ENCODE measurements at places on chromosomes 11 and 22. TPM values are rescaled to one million over a fixed set of nuclear protein-coding genes. Genes with fewer than 3 reads are reported as not detected.
A peak's percentile ranks its signal among the peaks of the same experiment; 100 is the strongest.

The SCUBE2 gene
- 17.4 TPM for total RNA-seq

The MUC6 gene
- not detected for total RNA-seq

The LUZP2 gene
- 0.16 TPM for total RNA-seq

DNA sequence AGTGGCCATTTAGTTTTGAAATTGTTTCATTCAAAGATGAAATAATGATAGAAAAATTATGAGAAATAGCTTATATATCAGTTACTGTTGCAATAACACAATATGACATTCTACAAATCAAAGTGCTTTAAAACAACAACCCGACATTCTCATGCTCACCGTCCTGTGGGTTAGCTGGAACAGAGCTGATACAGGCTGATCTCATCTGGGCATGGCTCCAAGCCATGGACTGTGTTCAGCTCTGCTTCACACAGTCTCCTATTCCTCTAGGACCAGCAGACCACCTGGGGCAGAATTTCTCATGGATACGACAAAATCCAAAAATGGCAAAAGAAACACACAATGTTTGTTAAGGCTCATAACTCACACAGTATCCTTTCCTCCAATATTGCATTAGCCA, 178.6 kb downstream of the CNTN5 start:
- DNase-seq: no peak

- no peak for DNase-seq
These were observed 4.2 kb upstream of the MPPED1 start for GRCh38 chr22:43407591-43407990.

DNA sequence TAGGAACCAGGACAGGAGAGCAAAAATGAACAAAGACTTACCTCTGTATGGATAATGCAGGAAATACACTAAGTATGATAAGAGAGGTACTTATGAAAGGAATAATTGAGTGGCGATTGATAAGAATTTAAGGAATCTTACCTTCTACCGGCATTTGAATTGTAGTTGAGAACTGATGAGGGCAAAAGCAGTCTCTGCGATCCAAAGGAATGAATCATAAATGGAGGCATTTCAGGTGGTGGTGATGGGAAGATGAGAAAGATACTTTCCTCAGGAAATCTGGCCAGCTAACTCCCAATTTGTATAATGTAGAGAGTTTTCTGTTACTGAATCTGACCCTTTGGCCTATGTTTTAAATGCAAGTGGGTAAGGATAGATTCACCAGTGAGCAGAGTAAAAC, 71.9 kb upstream of the C11orf87 start:
- no peak for DNase-seq

DNA sequence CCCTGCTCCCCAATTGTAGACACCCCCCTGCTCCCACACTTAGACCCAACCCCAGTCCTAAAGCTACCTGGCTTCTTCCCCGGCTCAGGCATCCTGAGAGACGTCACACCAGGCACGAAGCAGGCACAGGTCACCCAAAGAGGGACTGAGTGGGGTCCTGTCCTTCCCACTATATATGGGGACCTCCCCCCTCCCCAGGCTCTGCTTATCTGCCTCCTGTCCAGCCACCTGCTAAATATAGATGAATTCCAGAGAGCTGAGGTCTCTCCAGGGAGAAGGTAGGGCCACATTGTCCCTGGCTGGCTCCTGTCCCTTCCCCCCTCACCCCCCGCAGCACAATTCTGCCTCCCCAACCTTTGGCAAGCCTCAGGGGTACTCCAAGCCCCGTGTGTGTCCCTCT, at the start of gene MYBPC3:
MYBPC3 (minus strand) TSS at position 147 of the 400 bp plus-strand sequence; CDS start at position 92, 55 bp downstream.
- DNase-seq: no peak

The TMEM218 gene
- 34.6 TPM for total RNA-seq

- peak; percentile 7 for DNase-seq
These were observed 78.7 kb upstream of the SEPTIN5 start for GRCh38 chr22:19635644-19636043.

The PRODH gene
- total RNA-seq: 3.6 TPM

- DNase-seq: no peak
These were observed 337 bp downstream of the RPLP2 start for GRCh38 chr11:810040-810567.

- DNase-seq: no peak
These were observed 445 bp upstream of the VWCE start for GRCh38 chr11:61295596-61295926.

The SCUBE1 gene
- total RNA-seq: 0.33 TPM

GRCh38 chr11:132300283-132300682, 929.9 kb downstream of the NTM start:
- DNase-seq: no peak

The KCNQ1 gene
- total RNA-seq: 3.8 TPM

GRCh38 chr22:24894220-24894975, 52.1 kb downstream of the LHFPL7 start:
- peak; percentile 93 for DNase-seq

DNA sequence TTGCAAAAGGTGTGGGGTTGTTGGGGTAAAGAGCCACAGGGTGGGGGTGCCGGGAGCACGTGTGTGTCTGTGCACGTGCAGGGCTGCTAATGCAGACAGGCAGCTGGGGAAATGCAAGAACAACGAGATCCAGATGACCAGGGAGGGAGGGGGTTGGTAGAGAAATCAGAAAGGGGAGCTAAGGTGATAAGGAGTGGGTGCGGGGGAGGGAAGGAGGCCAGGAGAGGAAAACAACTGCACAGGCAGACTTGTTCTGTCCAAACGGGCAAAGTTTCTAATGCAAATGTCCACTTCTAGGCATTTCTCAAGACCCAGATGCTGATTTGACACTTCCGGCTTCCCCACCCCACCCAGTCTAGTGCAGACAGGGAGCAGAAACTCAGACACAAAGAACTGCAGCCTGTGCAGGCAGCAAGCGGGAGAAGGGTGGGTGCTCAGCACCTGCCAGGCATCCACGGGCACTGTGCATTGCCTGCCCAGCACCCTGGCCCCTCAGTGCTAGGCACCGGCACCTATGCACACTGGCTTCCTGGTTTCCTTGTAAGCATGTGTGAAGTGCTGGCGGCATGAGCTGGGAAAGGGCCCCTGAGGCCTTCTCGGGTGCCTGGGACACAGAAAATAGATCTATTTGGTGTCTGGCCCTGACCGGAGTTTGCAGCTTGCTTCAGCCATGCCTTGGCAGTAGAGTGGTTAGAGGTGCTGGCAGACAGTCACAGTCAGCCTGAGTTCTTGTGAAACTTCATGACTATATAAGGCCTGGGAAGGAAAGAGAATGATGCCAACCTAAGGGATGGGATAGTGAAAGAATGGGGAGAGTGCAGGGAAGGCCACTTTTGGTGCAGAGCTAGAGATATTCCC, 220.1 kb upstream of the SORL1-AS1 start:
- DNase-seq: peak; percentile 85

- DNase-seq: no peak
These were observed 7.9 kb downstream of the MUC6 start for GRCh38 chr11:1028616-1029015.

- no peak for DNase-seq
These were observed 7.0 kb downstream of the LGR4 start for GRCh38 chr11:27465629-27466028.

The RAG2 gene
- not detected for total RNA-seq

The SIAE gene
- 2.5 TPM for total RNA-seq

GRCh38 chr11:68956547-68957254, 24.1 kb downstream of the MRGPRD start:
- peak; percentile 72 for DNase-seq

The HBD gene
- total RNA-seq: not detected

DNA sequence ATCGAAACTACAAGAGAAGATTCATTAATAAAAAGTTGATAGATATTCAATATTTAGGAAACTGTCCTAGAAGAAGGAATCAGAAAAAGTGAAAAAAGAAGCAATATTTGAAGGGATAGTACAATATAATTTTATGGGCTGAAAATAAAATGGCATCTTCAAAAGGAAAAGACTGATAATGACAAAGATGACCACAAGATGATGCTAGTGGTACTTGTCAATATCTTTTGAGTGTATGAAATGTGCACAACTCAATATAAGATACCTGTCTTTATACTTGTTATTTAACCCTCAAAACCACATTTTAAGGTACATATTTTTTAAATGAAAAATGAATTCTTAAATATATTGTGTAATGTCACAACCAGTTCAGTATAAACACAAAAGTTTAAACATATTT, 1059.6 kb upstream of the RAG2 start:
- no peak for DNase-seq

GRCh38 chr11:26801601-26802000, 79.7 kb upstream of the SLC5A12 start:
- no peak for DNase-seq

The ANO1 gene
- total RNA-seq: 17.4 TPM

DNA sequence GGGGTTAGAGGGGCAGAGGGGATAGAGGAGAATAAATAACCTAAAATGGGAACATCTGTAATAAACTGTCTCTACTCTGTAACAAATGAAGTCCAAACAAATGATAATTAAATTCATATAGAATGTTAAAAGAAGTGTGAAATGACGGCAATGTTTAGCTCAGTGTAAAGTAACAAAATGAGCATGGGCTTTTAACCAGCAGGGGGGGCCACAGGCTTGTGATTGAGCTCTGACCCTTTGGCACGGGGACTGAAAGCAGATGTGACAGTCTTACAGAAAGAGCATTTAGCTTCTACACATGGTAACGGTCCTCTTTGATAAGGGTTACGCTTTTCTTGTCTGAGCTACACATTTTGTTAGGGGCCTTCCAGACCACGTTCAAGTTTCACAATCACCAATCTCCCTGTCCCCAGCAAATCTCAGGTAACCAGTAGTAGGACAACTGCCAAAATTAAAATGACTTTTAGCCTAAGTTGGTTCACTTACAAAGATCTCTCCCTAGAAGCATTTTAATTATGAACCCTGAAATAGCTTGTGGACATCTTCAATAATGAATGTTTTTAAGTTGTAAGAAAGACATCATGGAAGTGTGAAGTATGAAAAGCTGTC, 262.5 kb downstream of the DCDC1 start:
- DNase-seq: no peak

The PIM3 gene
- total RNA-seq: 26.3 TPM

DNA sequence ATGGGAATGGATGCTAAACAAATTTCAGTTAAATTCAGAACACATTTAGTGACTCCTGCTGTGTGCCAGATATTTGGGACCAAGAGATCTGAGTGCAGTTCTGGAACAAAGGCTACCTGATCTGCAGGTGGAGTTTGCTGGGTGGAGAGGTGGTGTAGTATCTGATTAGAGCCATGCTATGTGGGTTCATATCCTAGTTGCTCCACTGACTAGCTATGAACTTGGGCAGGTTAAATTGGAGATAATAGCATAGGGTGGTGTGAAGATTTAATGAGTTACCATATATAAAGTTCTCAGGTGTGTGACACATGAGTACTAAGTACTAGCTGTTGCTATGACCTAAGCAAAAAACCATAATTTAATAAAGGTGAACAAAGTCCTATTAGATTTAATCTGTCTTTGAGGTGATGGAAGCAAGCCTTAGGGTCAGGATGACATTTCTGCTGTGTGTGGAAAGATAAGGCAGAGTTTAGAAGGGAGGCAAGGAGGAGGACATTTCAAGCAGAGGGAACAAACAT, 2.1 kb downstream of the ENDOD1 start:
- DNase-seq: no peak

The DKK3 gene
- total RNA-seq: 181 TPM

- DNase-seq: no peak
These were observed 13.5 kb upstream of the VWA5A start for GRCh38 chr11:124101737-124102136.

The SSTR3 gene
- total RNA-seq: not detected

The TNNI2 gene
- not detected for total RNA-seq

DNA sequence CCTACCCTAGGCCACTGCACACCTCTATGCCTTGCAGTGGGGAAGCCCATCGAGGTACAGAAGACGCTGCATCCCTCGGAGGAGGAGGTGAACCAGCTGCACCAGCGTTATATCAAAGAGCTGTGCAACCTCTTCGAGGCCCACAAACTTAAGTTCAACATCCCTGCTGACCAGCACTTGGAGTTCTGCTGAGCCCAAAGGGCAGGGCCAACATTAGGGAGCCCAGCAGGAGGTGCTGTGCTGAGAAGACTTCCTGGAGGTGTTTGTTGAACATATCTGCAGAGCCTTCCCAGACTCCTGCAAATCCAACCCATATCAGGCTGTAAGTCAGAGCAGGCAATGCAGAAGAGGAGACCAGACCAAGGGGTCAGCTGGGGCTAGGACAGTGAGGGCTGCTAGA, 13.5 kb downstream of the MOGAT2 start:
- no peak for DNase-seq

The FAM227A gene
- 0.66 TPM for total RNA-seq

DNA sequence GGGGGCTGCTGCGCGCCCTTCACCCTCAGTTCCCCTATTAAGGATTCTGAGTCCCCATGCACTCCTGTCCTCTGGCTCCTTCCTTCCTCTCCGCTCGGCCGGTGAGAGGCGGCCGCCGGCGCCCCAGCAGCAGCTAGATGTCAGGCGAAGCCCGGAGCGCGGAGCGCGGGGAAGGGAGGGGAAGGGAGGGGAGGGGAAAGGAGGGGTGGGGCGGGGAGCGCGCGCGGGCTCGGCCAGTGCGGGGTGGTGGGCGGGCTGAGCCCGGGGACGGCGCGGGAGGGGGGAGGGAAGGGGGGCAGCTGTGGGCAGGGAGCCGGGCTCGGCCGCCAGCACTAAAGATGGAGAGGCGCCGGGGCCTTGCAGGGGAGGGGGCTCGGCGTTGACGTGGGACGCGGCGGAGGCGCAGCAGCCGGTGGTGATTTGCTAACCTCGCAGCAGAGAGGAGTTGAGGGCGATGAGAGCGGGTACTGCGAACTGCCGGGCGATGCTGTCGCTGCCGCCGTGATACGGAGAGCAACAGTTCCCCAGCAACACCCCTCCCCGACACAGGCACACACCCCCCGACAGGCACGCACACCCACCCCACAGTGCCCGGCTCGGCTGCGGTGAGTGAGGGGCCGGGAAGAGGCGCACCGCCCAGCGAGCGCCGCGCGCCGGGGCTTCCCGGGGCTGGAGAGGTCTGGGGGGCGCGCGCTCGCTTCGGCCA, at the start of gene ZBTB16:
ZBTB16 (plus strand) TSS at position 434 of the 706 bp plus-strand sequence. CDS start 3,590 bp downstream, outside the sequence.
- DNase-seq: peak; percentile 98

DNA sequence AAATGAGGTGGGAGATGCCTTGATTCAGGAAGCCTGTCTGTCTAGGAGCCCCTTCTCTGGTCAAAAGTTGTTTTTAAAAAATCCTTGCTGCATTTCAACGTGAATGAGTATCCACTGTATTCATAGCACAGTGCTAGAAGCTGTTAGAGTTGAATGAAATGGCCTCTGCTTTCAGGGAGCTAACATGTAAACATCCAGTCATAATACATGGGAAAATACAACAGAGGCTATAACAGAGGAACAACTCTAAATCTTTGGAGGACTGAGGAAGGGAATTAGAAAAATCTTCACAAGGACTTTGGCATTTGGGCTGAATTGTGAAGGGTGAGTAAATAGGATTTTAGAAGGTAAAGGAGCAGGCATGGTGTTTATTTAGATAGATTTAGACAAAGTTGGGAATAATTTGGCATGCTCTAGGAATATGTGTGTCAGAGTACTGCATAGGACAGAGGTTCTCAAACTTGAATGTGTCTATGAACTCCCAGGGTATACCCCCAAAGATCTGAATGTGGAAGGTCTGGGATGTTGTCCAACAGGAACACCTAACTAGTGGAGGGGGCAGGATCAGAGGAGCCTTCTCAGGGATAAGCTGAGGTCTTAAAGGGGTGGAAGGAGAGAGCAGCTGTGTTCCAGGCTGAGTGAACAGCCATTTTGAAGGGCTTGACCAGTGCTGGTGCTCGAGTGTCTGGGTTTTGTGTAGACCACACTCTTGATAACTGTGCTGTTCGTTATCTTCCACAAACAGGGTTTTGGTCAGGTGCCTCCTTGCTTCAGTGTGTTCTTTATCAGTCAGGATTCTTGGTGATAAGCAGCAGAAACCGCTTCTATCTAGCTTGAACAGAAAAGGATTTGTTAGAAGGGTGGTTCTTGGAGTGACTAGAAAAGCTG, 12.7 kb downstream of the SREBF2 start:
- no peak for DNase-seq
